ENCODE measurements at places on chromosomes 2 and 18.

DNA sequence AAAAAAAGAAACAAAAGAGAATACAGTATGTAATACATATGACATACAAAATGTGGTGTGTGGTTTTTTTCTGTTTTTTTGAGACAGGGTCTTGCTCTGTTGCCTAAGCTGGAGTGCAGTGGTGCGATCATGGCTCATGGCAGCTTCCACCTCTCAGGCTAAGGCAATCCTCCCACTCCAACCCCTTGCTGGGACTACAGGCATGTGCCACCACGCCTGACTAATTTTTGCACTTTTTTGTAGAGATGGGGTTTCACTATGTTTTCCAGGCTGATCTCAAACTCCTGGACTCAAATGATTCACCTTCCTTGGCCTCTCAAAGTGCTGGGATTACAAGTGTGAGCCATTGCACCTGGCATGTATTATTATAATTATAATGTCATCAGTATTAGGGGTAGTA, 38.9 kb downstream of the DHX57 start:
- DNase-seq: peak; percentile 23

GRCh38 chr18:51185075-51185474, 12.4 kb downstream of the MEX3C start:
- DNase-seq: peak; percentile 20

DNA sequence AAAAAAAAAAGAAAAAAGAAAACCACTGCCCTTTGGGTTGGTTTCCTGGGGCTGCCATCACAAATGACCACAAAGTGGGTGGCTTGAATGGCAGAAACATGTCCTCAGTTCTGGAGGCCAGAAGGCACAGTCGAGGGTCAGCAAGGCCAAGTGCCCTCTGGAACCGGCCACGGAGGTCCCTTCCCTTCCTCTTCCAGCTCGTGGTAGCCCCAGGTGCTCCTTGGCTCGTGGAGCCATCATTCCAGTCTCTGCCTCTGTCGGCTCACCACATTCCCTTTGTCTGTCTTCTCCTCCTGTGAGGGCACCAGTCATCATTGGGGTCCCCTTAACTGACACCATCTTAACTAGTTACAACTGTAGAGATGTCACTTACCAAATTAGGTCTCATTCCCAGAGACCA, 8.5 kb upstream of the NFATC1 start:
- no peak for DNase-seq

DNA sequence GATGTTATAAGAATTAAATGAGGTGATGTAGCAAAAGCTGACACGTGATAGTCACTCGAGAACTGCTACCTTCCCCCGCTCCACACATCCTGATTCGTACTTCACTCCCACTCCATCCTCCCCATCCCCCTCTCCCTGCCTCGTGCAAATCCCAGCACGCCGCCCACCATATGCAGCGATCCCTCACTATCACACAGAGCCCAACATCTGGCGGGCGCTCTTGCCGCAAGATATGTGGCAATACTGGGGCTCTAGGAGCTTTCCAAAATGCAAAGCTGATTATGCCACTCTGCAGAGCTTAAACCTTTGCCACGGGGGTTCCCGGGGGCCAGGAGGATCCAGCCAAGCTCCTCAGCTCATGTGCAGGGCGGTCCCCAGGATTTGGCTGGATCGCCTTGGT, 37.4 kb downstream of the DNMT3A start:
- DNase-seq: no peak

DNA sequence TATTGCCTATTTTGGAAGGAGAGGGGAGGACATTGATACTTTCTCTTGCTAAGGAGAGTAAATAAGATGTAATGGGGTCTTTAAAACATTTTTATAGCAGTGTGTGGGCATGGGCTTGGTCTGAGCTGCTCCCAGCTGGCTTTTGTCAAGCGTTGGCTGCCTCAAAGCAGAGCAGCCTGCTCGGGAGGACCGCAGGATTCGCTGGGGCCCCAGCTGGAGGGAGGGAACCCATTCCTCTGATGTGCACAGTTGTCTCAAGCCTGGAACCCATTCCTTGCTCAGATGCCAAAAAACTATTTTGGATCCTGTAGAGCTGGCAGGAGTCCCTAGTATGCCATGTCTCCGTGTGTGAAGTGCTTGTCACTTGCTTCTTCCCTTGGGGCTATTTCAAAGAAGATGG, 59.4 kb upstream of the RMDN2 start:
- no peak for DNase-seq

DNA sequence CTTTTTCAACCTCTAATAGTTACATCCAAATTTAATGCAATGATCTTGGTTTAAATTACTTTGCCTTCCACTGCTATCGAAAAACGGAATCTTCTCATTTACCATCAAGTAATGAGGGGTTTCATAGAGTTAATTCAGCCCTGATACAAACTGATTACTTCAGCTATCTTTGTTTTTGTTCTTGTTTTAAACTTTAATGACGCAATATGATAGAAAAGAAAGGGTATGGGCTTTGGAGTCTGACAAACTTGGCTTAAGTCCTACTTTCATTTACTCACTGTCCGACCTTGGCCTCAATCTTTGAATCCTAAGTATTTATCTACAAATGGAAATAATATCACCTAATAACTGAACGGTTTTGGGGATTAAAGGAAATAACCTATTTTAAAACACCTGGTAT, 16.1 kb downstream of the ADAM17 start:
- no peak for DNase-seq

- DNase-seq: no peak
Observed at GRCh38 chr2:169478339-169478738, 955 bp upstream of the BBS5 start.

DNA sequence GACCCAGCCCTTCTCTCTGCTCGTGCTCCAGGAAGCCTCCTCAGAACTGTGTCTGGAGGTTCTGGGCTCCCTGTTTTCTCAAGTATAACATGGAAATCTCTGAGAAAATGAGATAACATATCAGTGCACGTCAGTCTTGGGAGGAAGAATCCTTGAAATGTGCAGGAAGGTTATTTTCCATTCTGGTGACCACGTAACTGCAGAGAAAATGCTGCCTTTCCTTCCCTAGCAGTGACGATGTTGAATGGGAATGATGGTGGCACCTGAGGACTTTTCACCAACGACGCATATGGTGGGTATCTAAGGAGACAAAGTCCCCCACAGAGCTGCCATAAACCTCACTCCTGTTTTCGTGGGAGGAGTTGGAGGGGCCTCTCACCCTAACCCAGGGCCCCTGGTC, 272.1 kb upstream of the SIX2 start:
- no peak for DNase-seq

DNA sequence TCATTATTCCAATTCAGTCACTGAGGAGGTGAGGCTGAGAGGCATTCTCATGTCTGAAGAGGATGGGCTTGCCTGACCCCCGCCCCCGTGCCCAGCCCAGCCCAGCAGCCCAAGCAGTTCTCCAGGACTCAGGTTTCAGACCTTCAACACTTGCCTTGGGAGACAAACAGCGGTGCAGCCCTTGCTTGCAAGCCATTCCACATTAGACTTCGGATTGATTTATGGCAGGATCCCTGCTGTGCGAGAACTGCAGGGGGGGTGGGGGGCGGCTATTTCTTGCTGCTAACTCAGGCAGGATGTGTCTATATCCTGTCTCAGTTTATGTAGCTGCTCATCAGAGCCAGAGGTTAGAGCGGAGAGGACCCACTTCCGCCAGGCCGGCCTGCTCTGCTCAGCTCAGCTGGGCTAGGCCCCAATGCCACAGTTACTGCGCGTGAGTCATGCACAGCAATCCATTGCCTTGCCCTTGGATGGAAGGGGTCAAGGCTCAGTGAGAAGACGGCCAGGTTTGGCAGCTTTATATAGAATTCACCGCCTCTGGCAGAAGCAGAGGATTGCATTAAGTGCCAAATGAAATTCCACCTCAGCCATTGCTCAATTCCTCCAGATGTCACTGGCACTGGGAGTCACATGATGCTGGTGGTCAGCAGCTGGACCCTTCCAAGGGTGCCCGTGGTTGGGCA, 1.8 kb downstream of the GYPC start:
- DNase-seq: peak; percentile 98

DNA sequence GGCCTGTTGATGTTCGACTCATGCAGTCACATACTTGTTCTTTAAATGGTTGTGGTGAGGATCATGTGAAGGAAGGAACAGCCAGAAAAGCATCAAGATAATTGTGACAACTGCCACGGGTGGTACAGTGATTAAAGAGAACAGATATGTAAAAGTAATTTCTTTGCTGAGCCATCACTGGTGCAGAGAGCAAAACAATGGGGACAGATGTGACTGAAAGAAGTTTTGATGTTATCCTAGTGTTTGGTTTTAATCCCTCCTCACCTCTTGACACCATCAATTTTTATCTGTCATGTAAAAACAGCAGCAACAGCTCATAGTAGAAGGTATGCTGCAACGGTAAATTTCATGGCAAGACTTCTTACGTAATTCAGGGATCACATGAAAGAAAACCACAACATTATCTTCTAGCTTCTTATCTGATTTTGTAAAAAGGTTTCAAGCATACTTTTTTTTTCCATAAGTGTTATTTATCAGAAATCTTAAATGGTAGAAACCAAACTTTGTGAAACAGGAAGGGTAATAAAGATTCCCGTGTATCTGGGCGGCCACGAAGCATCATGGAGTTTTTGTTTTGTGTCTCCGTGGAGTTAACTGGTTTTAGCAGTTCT, 65.2 kb downstream of the PLCL1 start:
- DNase-seq: no peak

- no peak for DNase-seq
Observed at GRCh38 chr2:198203336-198204069, 399.1 kb downstream of the PLCL1 start.

Data from RCC 7860 (cell line).